B cell (primary cell): ENCODE measurements at places on chromosomes 6 and 20. TPM values are rescaled to one million over a fixed set of nuclear protein-coding genes. Genes with fewer than 3 reads are reported as not detected.

- no peaks in the 10 kb centered on the region for H3K4me1 ChIP-seq
- DNase-seq: no peak
Observed at GRCh38 chr6:117156741-117157140, 108.6 kb upstream of the VGLL2 start.

DSP gene
- total RNA-seq: not detected in 2 replicates

- H3K4me1 ChIP-seq: peaks cover 25% of the 10 kb centered on the region
- no peak overlapping the region for H3K4me3 ChIP-seq
- DNase-seq: no peak
Observed at GRCh38 chr20:32580970-32581838, 3.9 kb downstream of the NOL4L start.

DNA sequence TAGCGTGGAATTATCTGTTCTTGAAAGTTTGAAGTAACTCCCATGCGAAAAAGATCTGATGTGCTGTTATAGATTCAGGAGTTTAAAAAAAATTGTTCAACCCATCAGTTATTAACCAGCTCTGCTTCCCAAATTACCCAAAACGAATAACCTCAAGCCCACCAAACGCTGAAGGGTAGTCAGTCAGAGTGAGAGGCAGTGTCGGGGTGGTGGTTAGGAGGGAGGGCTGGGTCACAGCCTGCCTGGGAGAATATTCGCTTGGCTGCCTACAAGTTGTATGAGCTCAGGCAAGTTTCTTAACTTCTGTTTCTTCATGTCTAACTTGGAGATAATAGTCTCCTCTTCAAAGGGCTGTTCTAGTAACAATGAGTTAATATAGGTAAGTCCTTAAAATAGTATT, 114.6 kb downstream of the JPH2 start:
- no peak for DNase-seq
- peaks cover 49% of the 10 kb centered on the region for H3K4me1 ChIP-seq
- no peak overlapping the region for H3K4me3 ChIP-seq

ZC3H12D gene
- total RNA-seq: 190 and 215 TPM in 2 replicates
